ENCODE measurements at places on chromosomes 7 and 10.

DNA sequence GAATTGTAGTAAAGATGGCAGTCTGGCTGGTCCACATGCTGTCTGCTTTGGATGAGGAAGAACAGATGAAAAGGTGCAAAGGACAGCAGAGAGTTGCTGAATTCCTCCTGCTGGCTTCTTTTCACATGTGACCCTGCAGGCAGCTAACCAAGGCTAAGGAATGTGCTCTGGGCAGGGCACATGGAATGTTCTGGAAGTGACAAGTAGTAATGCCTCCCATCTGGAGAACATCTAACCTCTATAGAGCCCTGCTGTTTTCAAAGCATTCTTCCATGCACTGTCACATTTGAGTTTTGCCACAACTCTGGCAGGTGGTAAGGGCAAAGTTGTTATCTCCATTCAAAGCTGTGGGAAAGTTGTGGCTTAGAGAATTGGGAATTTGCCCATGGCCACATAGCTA, 208.8 kb downstream of the STK31 start:
- no peak for DNase-seq

DNA sequence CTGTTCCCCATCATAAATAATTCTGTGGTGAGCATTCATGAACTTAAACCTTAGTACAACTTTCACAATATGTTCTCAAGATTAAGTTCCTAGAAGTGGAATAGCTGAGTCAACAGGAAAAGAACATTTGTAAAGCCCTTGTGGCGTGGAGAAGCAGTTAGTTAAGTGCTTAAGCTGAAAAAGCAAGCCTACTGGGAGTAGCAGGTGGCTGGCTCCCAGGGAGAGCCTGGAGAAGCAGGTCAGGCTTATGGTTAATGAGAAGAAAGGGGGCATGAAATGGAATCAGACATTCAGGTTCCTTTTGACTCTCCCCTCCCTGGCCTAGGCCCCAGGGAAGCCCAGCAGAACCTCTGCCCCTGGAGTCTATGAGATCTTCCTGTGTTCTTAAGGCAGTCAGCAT, 35.3 kb downstream of the VSTM4 start:
- DNase-seq = peak; percentile 19

- peak; percentile 52 for DNase-seq
These were observed 365.2 kb upstream of the MEOX2 start for GRCh38 chr7:16051561-16052255.

GRCh38 chr7:80136261-80137055, 1.8 kb downstream of the GNAI1 start:
- peak; percentile 76 for DNase-seq

- DNase-seq = peak; percentile 37
These were observed 2.0 kb downstream of the ANLN start for GRCh38 chr7:36391436-36392198.

DNA sequence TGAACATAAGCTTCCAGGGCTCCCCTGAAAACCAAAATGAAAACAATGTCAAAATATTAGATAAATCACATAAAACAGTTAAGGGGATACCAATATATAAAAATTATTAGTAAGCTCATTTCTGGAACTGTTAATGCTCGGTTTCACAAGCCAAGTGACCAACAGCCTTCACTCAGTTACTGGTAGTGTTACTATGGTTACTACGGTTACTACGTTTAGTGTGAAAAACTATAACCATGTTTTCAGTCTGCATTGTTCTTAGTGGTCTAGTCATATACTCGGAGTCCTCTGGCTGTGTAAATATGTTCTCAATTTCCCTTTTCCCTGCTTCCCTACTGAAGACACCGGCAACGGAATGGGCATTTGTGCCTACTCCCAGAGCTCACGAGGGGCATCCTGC, 34.8 kb downstream of the HBP1 start:
- DNase-seq = no peak

DNA sequence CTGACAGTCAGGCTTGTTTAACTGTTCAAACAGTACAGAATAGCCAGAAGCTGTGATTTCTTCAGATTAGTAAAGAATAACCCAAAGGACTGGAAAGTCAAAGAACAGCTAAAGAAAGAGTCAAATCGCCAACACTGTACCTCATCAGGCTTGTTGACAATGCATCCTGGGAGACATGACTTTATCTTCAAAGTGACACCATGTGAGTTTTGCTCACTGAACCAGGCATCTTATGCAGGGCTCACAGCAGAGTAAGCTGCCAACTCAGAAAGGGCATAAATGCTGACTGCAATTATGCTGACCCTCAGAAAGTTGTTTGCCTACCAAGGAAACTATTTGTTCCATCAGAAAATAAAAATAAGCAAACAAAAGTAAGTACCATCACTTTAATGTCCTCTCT, 96.4 kb downstream of the MAGI2 start:
- no peak for DNase-seq

- peak; percentile 68 for DNase-seq
These were observed 27.0 kb downstream of the LMOD2 start for GRCh38 chr7:123682690-123683089.

DNA sequence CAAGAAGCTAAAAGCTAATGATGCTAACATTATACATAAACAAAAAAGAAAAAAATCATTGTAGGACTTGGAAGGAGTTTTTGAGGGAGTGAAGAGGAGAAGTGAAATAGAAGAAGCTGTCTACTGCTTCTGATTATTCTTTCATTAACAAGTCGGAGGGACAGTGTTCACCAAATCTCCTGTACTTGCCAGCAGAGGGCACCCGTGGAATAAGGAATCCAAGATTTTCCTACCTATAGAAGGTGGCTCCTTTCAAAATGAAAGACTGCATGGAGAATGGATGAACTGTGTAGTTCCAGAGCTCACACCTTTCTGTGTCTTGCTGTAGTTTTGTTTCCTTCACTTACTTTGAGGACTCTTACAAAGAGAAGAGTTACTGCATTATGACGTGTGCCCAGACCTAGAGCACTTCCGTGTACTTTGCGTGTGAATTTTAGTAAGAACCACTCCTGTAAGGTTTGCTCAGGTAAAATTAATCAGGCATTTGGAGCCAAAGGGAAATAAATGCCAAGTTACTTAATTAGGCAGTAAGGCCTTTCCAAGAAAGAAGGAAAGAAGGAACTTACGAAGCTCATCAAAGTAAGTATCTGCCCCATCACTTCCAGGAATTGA, 145.1 kb downstream of the SEMA3D start:
- peak; percentile 68 for DNase-seq

DNA sequence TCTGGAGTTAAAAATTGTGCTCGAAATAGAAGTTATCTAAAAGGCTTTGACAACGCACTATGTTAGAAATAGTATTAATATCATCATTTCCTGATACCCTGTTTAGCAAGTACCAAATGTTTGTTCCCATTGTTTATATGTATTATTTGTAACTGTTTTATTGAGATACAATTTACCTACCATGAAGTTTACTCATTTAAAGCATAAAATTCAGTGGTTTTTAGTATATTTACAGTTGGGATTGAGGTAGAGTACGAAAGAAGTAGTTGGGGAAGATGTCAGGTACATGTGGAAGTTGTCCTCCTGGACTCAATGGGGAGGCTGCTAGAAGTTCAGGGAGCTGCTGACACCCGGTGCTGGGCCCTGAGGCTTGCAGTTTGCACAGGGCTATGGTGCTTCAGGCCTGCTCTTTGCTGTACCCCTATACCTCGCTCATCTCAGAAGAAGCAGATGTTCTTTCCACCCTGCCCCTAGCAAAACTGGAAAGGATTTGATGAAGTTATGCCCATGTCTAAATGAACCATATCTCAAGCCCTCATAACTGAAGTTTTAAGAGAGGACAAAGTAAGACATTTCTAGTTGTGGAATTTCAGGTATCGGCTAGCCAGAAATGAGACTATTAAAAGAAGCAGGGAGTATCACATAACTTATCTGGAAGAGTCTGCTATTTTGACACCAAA, 25.2 kb upstream of the WNT16 start:
- DNase-seq = no peak

DNA sequence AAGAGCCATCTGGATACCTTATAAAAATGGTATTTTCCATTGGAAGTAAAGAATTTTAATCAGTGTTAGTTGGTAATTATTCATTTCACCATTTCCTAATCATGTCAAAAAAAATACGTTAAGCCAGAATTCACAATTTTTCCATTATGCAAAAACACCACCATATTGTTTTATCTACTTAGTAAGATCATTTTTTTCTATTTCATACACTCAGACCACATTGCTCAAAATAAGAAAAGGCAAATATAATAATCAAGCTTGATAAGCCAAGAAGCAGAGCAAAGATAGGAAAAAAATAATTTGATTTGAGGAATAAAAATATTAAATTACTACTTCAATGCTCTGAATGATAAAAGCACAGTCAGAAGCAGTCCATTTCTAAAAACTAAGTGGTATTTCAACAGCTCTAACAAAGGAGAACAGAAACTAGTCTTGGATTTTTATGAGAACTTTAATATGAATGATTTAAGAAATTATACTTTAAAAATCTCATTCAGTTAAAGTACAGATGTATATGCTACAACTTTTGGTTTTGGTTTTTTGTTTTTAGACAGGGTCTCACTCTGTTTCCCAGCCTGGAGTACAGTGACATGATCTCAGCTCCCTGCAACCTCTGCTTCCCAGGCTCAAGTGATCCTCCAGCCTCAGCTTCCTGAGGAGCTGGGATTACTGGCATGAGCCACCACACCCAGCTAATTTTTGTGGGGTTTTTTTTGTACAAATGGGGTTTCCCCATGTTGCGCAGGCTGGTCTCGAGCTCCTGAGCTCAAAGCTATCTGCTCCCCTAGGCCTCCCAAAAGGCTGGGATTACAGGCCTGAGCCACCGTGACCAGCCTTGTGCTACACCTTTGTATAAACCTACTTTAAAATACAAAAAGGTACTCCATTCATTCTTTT, 46.6 kb downstream of the LRRN3 start:
- no peak for DNase-seq

DNA sequence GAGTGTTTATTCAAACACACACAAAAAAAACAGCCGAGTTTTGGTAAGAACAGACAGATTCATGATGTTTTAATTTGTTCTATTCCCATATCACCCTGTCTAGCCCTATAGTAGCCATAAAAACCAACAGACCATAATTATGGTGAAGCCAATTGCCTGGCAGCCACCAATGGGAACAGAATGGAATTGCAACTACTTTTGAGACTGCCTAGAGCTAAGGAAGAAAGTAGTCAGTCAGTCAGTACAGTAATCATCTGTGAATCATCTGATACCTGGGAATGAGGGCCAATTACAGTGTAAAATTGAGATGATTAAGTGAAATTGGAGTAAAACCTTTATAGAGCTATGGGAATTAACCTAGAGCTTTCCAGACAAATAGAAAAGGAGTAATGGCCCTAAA, 952.7 kb upstream of the KCND2 start:
- no peak for DNase-seq

GRCh38 chr7:30988351-30989005, 24.7 kb downstream of the GHRHR start:
- no peak for DNase-seq

- DNase-seq = peak; percentile 3
These were observed 80.5 kb upstream of the TMEM106B start for GRCh38 chr7:12130609-12131008.

DNA sequence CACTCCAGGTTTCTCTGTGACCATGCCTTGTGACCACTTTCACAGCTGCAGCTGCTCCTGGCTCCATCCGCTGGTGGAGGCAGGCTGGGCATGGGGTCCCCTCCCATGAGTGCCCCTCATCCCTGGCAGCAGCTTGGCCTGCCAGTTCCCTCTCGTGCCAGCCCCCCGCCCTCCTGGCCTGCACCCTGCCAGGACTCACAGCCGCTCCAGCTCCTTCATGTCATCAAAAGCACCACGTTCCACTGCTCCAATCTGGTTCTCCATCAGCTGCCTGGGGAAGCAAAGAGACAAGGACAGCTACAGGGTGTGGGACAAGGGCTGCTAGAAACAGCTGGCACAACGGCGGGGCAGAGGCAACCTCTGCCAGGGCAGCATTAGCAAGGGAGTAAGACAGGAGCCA, 22.6 kb downstream of the SLIT1 start:
- DNase-seq = no peak

DNA sequence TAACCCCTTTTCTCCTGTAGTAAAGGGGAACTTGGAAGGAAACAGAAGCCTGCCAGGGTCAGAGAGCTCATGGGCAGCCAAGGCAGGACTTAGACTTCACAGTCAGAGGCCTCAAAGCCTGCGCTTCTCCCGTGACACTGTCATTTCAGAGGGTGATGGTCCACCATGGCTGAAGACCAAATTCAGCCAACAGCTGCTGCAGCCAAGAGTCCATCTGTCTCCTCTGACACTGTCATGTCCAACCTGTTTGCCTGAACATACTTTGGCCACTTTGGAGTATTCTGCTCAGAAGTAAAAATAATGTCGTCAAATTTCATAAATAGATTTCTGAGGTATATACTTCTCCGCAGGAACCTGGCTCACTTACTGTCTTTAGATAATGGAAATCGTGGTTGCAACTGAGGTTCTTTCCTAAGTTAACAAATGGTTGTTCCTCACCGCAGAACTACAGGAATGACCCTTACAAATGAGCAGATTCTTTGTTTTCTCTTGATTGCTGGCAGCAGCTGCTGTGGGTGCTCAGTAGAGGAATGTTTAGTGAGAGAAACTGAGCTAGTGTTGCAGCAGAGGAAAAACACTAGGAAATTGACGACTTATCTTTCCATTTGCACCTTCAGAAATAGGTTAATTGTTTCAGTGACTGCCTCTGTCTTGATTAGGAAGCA, 626.5 kb downstream of the SDK1 start:
- no peak for DNase-seq

DNA sequence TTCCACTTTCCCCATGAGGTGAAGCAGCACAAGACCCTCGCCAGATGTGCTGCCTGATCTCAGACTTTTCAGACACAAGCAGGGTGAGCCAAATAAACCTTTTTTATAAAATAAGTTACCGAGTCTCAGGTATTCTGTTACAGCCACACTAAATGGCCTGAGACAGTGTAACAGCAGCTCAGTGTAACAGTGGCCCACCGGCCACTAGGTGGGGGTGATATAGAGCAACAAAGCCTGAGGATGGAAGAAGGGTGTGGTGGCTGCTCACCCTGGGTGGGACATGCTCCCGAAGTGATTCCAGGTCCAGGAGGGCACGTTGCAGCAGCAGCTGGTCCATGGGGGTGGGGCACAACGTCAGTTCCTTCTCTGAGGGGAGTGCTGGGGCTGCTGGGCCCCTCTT, 44.6 kb downstream of the BMS1 start:
- no peak for DNase-seq

GRCh38 chr7:128108129-128108528, 76.9 kb upstream of the LRRC4 start:
- DNase-seq = no peak

DNA sequence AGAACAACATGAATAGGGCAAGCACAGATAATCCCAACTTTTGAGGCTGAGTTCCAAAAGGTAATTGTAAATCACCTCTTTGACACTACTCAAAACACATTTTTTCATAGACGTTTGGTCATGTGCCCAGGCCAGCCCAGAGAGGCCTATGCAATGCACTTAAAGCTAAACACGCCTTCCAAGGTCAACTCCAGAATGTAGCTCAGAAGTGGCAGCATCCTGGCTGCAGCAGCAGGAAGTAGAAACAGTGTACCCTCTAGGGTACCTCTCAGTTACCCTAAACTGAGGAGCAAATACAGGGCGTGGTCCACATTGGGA, 58.7 kb downstream of the OSBPL3 start:
- no peak for DNase-seq
